ENCODE measurements at places on chromosomes 16 and 17.
A peak's percentile ranks its signal among the peaks of the same experiment; 100 is the strongest.

DNA sequence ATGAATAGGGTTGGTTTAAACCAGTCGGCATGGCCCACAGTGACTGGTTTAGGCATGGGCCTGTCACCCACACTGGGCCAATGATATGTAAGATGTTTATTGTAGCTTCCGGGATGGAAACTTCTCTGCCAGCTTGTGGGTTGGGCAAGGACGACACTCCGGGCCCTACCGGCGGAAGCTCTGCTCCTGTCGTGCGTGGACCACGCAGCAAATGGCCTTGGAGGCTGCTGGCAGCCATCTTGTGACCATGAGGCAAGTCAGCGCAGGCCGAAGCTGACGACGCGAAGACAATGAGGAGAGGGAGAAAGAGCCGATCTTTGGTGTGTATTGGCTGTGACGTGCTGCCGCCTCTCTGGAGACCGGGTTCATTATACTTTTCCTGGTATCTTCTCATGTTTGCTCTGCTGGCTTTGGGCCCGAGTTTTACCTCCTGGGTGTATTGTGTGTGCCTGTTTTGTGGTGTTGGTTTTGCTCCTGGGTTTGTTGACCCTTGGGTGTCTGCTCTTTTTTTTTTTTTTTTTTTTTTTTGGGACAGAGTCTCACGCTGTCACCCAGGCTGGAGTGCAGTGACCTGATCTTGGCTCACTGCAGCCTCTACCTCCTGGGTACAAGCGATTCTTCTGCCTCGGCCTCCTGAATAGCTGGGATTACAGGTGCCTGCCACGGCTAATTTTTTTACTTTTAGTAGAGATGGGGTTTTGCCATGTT lies 15.4 kb downstream of the SLC25A10 start:
- no peak for DNase-seq

- DNase-seq: no peak
Observed at GRCh38 chr17:34758316-34758715, 178.9 kb downstream of the TMEM132E start.

- DNase-seq: no peak
Observed at GRCh38 chr16:4332083-4332482, 16.2 kb downstream of the GLIS2 start.

DNA sequence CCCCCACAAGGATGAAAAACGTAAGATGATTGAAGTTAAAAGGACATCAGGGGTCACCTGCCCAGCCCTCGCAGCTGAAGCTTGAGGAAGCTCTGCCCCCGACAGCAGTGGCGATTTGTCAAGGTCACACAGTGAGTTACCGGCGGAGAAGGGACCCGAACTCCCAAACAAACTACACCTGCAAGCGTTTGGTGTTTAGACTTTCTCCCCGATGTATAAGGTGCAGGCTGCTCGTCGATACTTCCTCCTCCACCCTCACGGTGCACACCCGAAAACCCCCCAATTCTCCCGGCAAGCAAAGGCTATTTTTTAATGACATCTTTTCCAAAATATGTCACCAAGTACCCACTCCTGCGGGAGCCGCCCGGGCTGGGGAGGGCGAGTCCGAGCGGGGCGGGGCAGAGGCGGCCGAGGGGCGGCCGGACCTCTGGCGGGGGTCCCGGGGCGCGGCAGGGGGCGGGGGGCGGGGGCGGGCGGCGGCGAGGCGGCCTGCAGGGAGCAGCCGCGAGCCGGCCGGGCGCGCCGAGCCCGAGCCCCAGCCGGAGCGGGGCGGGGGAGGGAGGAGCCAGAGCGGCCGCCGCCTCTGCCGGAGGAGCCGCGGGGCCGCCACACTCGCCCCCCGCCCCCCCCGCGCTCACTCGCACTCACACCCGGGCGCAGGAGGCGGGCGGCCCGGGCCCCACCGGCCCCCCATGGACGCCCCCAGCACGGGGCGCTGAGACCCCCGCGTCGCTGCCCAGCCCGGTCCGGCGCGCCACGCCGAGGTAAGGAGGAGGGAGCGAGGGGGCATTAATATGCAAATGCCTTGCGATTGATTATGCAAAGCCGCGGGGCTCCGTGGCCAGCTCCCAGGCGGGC lies at the start of gene THRA:
Gene THRA, plus strand, starts transcription at position 637 of the 858 bp plus-strand sequence. CDS start 11,524 bp downstream, outside the sequence.
- DNase-seq: peak; percentile 79

DNA sequence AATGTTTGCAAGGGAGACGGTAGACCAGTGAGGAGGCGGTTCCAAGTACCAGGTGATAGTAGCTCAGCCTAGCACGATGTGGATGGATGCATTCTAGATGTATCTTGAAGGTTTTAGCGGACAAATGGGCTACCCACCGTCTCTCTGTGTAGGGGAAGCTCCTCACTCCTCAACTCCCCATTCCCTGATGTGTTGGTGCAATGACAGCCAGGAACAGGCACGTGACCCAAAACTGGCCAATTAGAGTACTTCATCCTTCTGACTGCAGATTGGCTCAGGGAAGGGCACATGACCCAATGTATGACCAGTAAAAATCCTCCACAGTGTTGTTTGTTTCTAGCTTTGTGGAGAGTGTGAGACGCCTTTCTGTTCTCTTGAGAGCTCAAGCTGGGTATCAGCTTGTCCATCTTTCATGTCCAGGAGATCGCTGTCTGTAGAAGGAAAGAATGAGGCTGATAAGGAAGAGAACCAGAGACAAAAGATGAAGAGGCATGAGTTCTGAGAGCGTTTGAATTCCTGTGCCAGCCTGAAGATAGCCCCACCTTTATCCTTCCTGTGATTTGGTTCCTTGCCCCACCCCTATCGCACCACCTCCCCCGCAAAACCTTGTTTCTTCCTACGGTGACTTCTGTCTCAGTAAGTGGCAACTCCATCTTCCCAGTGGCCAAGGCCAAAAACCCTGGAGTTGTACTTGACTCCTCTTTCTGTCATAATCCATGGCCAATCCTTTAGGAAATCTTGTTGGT lies 2.3 kb upstream of the BORCS6 start:
- peak; percentile 74 for DNase-seq

DNA sequence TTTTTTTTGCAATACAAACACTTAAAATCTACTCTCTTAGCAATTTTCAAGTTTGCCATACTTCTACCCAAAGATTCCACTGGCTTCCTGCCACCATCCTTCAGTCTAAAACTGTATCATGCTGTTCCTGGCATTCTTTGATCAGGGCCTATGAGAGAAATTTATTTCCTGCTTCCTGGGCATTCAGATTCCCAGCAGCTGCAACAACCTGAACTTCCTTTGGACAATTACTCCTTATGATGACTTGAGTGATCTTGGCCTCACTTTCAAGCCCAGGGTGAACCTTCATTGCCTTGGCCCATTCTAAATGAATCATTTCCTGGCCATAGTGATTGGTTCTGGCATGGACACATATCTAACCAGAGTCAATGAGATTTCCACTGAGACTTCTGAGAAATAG lies 18.0 kb upstream of the MON1B start:
- DNase-seq: no peak

DNA sequence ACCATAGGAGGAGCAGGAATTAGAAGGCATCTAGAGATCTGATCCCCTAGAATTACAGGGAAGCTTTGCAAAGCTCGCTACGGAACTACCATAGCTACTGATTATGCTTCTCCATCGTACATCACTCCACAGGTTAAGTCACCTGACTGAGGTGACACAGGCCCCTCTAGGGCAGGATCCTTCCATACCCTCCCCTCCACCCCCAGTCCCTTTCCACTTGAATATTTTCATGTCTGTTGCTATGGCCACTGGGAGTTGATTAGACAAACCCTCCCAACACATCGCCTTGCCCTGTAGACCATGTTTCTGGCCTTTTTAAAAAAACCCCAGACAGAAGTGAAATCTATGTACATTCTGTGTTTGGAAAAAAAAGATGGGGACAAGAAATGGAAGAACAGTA lies 287.1 kb downstream of the SOX9 start:
- DNase-seq: no peak

DNA sequence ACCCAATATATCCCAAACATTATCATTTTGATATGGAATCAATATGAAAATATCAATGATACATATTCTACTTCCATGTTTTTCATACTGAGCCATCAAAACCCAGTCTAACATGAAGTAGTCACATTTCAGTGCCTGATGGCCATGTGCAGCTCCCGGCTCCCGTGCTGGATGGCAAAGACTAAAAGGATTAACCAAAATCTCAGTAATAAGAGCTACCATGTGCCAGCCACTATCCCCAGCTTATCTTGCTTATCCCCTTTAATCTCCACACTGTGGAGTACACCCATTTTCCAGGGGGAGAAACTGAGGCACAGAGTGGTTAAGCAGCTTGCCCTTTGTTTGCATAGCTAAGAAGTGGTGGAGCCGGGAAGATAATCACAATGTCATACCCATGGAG lies 9.2 kb downstream of the CD300LG start:
- no peak for DNase-seq

DNA sequence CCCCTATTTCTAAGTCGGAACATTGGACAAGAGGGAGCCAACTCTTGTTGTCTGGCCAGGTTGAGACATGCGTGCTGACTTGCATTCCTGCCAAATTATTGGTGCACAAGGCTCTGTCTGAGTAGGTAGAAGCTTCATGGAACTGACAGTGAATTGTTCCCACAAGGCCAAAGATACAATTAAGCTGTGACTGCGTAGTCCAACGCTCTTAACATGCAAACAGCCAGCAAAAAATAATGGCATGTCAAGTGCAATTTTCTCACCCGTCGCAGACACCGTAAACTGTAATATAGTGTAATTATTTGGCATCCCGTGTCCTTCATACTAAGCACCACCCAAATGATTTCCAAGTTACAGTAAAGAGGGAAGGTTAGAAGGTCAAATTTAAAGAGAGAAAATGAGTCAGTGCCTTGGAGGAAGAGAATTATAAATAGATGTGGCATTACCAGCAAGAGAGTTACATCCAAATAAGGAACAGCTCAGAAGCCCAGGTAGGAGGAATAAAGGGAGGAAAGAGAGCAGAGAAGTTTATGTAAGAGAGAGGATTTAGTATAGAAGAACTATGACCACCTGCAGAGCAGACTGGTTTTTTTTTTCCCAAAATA lies 21.8 kb downstream of the CDH8 start:
- DNase-seq: no peak

DNA sequence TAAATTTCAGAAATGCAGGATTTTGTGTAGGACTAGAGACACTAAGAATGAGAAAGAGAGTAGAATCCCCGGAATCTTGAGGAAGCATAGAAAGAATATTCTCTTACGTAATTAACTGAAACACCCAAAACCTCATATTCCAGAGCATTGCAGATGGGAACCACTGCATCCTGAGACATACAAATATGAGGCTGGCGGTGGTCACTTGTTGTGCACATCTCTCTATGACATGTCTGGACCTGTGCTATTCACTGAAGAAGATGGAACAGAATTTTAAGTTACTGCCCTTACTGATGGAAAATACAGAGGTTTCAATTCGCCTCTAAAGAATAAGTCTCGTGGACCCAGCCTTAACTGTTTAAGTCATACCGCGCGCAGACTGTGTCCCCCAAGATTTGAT lies 806 bp downstream of the RAD51C start:
- no peak for DNase-seq

DNA sequence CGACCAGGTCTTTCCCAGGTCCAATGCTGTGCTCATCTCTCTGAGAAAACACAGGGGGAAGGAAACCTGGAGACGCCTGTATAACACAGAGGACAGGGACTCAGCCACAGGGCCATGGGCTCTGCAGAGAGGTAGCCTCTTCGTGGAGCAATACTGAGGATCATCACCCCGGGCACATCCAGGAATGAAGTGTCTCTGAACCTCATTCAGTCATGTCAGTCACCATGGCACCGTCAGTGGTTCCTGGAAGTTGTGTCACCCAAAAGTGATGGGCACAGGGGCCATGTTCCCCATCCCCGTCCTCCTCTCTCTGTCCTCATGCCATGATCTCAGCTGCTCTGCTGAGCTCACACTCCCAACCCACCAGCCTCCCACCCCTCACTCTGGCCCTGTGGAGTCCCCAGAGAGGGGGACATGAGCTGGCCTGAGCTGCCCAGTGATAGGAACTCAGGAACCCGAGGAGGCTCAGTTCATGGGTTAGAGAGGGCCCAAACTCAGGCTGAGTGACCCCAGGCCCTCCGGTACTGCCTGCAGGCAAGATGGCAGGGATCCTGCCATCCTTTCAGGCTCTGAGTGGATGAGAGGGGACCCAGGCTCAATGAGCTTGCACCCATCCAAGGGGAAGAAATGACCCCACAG lies 53.4 kb downstream of the PITPNM3 start:
- DNase-seq: no peak

- DNase-seq: no peak
Observed at GRCh38 chr17:28740406-28741357, 3.1 kb upstream of the TRAF4 start.

DNA sequence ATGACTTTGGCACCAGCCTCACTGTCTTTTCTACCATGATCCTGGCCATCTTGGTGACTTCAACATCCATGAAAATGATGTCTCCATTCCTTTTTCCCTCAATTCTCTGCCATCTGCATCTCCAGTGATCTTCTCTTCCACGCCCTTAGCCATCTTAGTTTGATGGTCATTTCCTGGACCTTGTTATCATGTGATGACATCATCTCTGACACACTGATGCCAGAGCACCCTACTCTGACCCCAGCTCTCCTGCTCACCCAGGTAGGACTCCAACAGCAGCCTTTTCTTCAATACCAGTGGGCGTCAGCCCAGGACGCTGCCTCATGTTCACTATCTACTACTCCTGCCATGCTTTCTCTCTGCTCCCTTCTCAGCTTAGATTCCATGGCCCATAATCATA lies 83.2 kb downstream of the ZZEF1 start:
- DNase-seq: no peak

- no peak for DNase-seq
Observed at GRCh38 chr16:15798671-15799070, 58.2 kb downstream of the MYH11 start.

GRCh38 chr16:53896722-53897121 lies 192.8 kb downstream of the FTO start:
- DNase-seq: no peak

GRCh38 chr17:36063786-36064541 lies at the start of gene CCL18:
TSS of gene CCL18 (plus strand) at chr17:36064272. CDS start at chr17:36064343, 71 bp downstream.
- DNase-seq: no peak

- no peak for DNase-seq
Observed at GRCh38 chr16:4176906-4177417, 60.7 kb upstream of the ADCY9 start.

Measured in ovary (tissue), 10 donors.